ENCODE measurements at places on chromosomes 11 and 22.
A peak's percentile ranks its signal among the peaks of the same experiment; 100 is the strongest.

- no peak for DNase-seq
Measured at GRCh38 chr11:103086461-103086860, 5.5 kb downstream of the DCUN1D5 start.

DNA sequence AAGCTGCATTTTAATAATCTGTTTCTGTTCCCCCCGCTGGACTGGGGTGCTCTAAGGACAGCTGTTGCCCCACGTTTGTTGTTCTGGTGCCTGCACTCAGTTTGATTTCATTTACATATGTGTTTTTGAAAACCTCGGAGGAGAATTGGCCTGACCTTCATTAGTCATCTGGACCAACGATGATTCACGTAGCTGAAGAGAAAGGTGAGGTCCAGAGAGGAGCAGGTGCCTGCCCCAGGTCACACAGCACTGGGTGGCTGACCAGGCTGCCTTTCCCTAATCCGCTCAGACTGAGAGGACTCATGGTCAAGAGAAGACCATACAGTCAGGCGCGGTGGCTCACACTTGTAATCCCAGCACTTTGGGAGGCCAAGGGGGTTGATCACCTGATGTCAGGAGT is 3.8 kb downstream of the CSDC2 start:
- no peak for DNase-seq

DNA sequence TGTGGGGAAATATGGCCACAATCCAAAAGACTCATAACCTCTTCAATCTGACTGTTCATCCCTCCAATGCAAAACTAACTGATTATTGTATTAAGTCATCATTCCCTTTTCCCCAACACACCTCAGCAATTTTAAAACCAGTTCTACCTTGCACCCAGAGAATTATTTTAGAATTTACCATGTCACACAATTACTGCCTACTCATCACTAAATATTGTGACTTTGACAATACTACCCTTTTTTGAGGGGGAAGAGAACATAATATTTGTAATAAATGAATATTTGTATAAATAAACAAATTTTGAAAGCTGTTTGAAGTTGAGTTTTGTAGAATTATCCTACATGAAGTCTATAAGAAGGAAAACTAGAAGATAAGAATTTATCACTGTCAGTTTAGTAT is 28.2 kb upstream of the CALCB start:
- DNase-seq = no peak

GRCh38 chr11:11931461-11932055 is 76.9 kb downstream of the DKK3 start:
- DNase-seq = no peak

GRCh38 chr11:30356391-30356790 is 33.5 kb downstream of the ARL14EP start:
- no peak for DNase-seq

GRCh38 chr11:103948187-103948763 is 88.2 kb upstream of the DDI1 start:
- DNase-seq = no peak

DNA sequence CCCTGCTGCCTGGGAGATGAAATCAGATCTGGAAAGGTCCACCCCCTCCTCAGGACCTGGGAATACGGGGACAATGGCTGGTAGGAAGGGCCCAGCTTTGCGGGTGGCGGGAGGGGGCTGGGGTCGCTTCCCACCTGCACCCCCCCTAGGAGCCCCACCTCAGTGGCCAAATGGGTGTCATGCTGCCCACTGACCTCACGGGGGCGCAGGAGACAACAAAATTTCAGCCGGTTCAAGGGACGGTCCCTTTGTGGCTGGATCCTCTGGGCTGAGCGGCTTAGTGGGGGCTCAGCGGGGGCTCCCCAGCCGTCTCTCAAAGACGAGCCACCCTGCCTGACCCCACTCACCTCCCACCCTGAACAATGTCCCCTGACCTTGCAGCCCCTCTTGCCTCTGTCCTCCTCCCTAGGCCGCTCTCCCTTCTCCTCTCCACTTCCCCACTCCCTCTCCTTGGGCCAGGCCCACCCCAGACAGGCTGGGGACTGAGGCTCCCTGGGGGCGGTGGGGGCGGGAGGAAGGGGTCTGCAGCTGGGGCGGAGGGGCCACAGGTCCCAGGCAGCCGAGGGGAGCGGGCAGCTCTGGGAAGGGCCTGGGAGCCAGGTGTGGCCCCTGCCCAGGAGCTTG is 39.3 kb upstream of the H19 start:
- no peak for DNase-seq

DNA sequence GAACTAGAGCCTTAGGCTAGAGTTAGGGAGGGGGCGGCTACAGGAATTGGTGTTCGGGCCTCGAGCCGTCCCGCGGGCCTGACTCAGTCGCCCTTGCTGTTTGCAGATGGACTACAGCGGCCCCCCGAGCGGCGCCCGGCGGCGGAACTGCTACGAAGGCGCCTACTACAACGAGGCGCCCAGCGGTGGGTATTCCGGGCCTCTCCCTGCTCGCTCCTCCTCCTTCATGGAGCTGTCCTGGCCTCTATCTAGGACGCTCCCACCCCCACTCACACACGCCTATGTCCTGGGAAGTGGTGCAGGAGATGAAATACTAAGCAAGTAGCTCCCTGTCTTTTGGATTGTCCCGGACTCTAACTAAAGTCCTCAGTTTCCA is 1.4 kb downstream of the MYOD1 start:
- DNase-seq = no peak

- DNase-seq = no peak
Measured at GRCh38 chr11:106714199-106714598, 304.1 kb downstream of the GUCY1A2 start.

DNA sequence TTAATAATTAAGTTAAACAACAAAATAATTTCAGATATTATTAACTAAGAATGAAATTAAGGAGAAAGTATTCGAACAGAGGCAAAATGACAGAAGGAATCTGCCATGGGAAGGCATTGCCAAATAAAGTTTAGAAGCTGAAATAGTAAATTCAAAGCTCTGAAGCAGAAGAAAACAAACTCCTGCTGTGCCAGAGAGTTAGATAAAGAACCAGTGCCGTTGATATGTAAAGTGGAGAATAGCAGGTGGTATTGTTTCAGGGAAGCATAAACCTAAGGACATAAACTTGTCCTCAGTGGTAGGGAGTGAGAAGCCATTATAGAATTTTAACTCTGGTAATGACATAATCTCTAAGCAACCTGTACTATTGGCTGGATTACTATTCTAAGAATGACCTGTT is 2.7 kb upstream of the HBG2 start:
- peak; percentile 43 for DNase-seq

- no peak for DNase-seq
Measured at GRCh38 chr22:45996241-45997076, 19.5 kb upstream of the WNT7B start.

DNA sequence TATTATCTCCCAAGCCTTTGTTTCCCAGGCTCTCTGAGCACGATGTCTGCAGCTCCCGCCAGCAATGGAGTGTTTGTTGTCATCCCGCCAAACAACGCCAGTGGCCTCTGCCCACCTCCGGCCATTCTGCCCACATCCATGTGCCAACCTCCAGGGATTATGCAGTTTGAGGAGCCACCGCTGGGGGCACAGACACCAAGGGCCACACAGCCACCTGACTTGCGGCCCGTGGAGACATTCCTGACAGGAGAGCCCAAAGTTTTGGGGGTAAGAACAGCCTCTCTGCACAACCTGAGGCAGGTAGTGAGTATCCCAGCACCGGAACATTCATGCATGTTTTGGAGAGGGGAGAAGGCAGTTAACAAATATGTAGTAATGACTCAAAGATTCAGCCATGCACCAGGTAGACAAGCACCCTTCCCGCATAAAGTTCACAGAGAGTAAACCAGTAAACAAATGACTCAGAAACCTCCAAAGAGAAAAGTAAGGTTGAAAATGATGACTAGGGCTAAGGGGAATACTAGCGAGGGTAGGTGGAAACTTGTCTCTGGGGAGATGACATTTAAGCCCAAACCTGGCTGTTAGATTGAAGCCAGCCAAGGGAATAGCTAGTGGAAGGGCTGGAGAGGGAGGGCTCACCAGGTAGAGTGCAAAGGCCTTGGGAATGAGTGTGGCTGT is 7.2 kb downstream of the MS4A15 start:
- no peak for DNase-seq

DNA sequence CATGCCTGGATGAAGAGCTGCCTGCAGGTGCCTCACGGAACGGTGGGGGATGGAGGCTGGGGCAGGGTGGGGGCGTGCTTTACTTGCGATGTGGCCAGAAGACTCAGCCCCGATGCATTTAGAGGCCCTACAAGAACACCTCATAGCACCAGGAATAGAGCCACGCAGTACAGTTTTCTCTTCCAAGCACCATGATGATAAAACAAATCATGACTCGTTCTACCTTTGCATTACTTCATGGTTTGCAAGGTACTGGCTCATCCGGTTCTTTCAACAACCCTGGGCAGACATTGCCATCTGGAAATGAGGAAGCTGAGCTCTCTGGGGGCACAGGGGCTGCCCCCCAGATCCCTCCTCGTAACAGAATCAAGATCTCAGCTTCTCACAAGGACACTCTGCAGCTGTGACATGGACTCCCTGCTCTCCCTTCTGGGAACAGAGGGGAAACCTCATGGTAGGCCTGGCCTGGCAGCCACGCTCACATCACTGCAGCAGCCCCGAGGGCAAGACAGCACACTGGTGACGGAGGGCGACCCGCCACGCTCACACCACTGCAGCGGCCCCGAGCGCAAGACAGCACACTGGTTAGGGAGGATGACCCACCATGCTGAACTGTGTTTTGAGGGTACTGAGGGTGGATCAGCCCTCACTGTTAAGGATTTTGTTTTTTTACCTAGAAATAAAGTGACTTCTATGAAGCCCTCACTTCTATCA is 46.9 kb downstream of the PHF21B start:
- no peak for DNase-seq

DNA sequence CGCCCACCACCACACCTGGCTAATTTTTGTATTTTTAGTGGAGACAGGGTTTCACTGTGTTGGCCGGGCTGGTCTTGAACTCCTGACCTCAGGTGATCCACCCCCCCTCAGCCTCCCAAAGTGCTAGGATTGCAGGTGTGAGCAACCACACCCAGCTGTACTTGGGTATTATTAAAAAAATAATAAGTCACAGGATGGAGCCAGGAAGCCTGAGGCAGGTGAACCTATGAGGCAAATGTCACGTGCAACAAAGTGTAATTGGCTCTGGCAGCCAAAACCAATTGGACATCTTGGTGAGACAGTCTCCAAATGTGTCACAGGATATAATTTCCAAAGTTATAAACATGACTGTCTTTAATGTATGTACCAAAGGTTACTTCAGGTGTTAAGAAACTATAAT is 24.0 kb upstream of the MALAT1 start:
- no peak for DNase-seq

- peak; percentile 22 for DNase-seq
Measured at GRCh38 chr11:6703247-6704063, 20.3 kb upstream of the MRPL17 start.

GRCh38 chr11:113475160-113475761 is at the start of gene DRD2:
Gene DRD2 (minus strand): TSS chr11:113475398. CDS start chr11:113424651, 50,747 bp downstream.
- no peak for DNase-seq

GRCh38 chr22:19480173-19480568 is 451 bp downstream of the CDC45 start:
- no peak for DNase-seq

DNA sequence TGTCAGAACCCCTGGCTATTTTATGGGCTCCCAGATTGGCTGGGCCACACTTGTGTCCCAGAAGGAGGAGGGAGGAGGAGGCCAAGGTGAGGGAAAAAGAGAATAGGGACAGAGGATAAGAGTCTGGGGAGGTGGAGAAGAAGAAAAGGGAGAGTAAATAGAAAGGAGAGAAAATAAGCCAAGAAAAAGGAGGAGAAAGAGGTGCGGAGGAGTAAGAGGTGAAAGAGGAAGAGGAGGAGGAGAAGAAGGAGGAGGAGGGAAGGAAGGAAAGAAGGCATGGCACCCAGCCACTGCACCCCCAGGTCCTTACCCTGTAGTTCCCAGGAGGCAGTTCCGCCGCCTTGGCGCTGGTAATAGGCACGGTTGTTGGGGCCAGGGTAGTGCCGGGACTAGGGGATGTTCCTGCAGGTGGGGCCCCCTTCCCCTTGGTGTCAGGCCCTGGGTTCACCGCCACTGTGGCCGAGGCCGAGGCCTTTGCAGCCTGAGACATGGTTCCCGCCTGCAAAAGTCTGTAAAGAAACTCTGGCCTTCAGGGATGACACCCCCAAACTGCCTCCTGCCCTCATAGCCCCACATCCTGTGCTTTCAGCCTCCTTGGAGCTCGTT is 1.9 kb downstream of the CRYBB1 start:
- no peak for DNase-seq

DNA sequence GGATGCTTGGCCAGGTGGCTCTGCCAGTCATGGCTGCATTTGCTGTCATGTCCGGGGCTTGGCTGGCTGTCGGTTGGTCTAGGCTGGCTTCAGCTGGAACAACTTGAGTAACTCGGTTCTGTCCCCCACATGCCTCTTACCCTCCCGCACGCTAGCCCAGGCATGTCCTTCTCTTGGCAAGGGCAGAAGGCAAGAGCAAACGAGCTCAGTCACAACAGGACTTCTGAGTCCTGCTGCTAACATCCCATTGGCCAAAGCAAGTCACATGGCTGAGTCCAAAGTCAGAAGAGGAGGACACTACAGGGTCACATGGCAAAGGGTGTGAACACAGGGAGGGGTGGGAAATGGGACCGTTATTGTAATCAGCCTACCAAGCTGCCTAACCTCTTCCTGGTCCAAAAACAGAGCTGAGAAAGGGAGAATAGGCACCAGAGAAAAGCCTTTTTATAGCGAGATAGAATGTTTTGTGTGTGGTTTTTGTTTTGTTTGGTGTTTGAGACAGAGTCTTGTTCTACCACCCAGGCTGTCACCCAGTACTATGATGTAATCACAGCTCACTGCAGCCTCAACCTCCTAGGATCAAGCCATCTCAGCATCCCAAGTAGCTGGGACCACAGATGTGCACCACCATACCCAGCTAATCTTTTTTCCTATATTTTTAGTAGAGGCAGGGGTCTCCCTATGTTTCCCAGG is 81.9 kb downstream of the MN1 start:
- DNase-seq = no peak

GRCh38 chr11:17379383-17380180 is 8.9 kb downstream of the KCNJ11 start:
- no peak for DNase-seq

DNA sequence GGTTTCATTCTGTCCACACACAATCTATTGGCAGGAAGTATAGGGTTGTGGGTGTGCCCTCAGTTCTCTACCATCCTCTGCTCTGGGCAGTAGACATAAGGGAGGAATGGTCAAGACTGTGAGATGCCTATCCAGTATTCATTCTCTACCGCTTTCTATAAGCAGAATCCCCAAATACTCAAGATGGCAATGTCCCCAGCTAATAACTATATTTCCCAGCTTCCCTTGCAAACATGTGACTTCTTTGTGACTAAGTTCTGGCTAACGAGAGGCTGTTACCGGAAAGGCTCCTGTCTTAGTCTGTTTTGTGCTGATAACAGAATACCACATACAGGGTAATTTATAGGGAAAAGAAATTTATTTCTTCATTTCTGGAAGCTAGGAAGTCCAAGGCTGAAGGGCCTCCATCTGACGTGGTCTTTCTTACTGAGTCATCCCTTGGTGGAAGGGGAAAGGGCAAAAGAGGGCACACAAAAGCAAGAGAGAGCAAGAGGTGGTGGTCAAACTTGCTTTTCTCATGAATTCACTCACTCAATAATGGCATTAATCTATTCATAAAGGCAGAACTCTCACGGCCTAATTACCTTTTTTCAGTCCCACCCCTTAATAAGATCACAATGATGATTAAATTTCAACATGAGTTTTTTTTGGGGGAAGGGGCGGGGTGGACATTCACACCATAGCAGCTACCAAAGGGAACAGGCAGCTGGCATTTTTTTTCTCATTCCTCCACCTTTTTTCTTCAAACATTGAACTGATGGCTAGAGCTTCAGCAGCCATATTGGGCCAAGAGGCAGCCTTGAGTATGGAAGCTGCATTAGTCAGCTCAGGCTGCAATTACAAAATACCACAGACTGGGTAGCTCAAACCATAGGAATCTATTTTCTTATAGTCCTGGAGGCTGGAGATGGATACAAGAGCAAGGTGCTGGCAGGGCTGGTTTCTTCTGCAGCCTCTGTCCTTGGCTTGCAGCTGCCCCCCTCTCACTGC is 109.7 kb upstream of the OR9Q1 start:
- DNase-seq = no peak

Data from iPS DF 6.9 (cell line).